ENCODE measurements at places on chromosomes 16 and 17. TPM values are rescaled to one million over a fixed set of nuclear protein-coding genes. Genes with fewer than 3 reads are reported as not detected.

GRCh38 chr16:21190013-21190412 is 21.4 kb downstream of the ZP2 start:
- DNase-seq = no peak
- no peak overlapping the region for H3K27ac ChIP-seq
- H3K36me3 ChIP-seq = no peaks in the 10 kb centered on the region
- peaks cover 28% of the 10 kb centered on the region for H3K27me3 ChIP-seq
- no peak overlapping the region for H3K4me3 ChIP-seq

GRCh38 chr17:50129728-50130558 is at the start of gene SAMD14:
TSS of gene SAMD14 (minus strand) at chr17:50130160. CDS start at chr17:50124959, 5,201 bp downstream.
- peaks cover 5% of the 10 kb centered on the region for H3K36me3 ChIP-seq
- peak within 1 kb of the TSS; percentile 58 for H3K4me3 ChIP-seq
- H3K27me3 ChIP-seq = peaks cover 32% of the 10 kb centered on the region
- H3K27ac ChIP-seq = no peak within 1 kb of the TSS
- peak; percentile 61 for DNase-seq

GRCh38 chr16:50360779-50361178 is 8.0 kb downstream of the BRD7 start:
- H3K4me3 ChIP-seq = no peak overlapping the region
- peaks cover 46% of the 10 kb centered on the region for H3K36me3 ChIP-seq
- H3K4me1 ChIP-seq = peaks cover 40% of the 10 kb centered on the region

- H3K4me3 ChIP-seq = no peak overlapping the region
- DNase-seq = peak; percentile 55
- peaks cover 17% of the 10 kb centered on the region for H3K4me1 ChIP-seq
Measured at GRCh38 chr17:68431661-68432071, 25.6 kb downstream of the WIPI1 start.

DNA sequence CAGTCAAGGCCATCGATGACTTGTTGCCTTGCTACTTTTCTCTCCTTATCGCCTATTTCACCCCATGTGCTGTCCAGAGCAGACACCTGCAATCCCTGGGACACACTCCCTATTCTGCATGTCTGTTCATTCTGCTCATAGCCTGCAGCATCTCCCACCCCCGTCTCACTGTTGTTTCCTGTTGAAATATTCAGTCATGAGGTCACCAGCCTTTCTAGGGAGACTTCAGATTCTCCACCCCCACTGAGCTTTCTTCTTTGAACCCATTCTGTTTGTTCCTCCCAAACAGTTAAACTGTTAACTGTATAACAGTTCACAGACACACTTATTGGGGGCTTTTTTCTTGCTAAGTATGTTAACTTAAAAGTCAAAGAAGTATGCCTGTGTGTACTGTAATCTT is 94.4 kb downstream of the AATF start:
- DNase-seq = no peak
- peaks cover 6% of the 10 kb centered on the region for H3K36me3 ChIP-seq
- H3K27me3 ChIP-seq = no peaks in the 10 kb centered on the region
- H3K4me3 ChIP-seq = no peak overlapping the region
- no peak overlapping the region for H3K27ac ChIP-seq

DNA sequence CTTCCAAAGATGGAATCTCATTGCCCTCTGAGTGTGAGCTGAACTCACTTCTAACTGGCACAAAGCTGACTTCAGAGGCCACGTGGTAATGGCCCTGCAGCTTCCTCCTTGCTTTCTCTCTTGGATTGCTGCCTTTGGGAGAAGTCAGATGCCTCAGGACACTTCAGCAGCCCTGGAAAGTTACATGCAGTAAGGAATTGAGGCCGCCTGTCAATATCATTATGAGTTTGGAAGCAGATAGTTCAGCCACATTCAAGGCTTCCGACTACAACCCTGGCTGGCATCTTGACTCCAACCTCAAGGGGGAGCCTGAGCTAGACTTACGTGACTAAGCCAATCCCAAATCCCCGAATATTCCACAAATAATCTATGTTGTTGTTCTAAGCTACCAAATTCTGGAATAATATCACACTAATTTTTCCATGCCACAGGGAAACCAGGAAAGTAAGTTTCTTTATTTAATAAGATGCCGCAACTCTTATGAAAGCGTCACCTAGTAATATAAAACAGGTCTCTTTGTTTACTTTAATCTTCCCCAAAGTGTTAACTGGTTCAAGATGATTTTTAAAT is 13.6 kb downstream of the CEP20 start:
- no peak overlapping the region for H3K4me3 ChIP-seq
- DNase-seq = no peak

GRCh38 chr17:6444571-6445335 is 498 bp downstream of the PIMREG start:
- H3K4me1 ChIP-seq = peaks cover 13% of the 10 kb centered on the region
- no peaks in the 10 kb centered on the region for H3K36me3 ChIP-seq
- peak overlapping the region; percentile 79 for H3K27ac ChIP-seq
- H3K27me3 ChIP-seq = peaks cover 22% of the 10 kb centered on the region
- DNase-seq = no peak
- peak overlapping the region; percentile 86 for H3K4me3 ChIP-seq

DNA sequence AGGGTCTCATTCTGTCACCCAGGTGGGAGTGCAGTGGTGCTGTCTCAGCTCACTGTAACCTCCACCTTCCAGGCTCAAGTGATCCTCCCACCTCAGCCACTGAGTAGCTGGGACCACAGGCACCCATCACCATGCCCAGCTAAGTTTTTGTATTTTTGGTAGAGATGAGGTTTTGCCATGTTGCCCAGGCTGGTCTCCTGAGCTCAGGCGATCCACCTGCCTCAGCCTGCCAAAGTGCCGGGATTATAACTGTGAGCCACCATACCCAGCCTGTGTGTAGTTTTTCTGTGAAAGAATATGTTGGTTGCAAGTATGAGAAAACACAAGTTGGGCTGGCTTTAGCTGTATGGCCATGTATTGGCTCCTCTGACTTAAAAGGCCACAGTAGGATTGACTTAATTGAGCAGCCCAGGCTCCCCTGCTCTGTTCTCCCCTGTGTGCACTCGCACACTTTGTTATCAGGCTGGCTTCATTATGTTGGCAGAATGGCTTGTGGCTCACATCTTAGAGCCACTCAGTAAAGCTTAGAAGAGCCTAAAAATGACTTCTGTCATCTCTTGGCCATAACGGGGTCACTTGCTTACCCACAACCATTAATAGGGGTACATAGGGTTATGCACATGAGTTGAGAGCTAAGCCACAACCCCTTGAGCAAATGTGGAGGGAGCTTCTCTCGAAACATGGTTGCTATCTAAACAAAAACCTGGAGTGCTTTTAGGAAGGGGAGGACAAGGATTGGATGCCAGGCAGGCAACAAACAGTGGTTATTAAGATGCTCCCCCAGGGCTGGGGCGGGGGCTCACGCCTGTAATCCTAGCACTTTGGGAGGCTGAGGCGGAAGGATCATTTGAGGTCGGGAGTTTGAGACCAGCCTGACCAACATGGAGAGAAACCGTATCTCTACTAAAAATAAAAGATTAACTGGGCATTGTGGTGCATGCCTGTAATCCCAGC is 6.1 kb downstream of the HAPSTR1 start:
- no peaks in the 10 kb centered on the region for H3K27me3 ChIP-seq
- peak; percentile 34 for DNase-seq
- H3K4me1 ChIP-seq = peaks cover 74% of the 10 kb centered on the region
- H3K27ac ChIP-seq = peak overlapping the region; percentile 66

DNA sequence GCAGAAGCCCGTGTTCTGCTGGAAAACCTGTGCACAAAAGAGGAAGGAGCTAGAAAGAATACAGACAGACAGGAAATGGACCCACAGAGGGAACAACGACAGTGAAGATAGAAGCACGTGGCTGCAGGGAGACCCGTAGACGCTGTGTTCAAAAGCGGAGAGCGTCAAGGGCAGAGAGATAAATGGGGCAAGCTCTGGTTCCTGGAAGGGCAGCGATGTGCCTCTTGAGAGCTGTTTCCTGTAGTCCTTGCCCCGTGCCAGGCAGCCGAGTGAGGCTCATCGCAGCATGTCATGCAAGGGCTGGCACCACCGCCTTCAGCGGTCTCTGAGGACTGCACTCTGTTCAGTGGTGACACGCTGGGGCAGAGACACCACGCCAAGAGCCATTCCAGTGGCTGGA is 43.6 kb upstream of the CACNG5 start:
- H3K4me3 ChIP-seq = no peak overlapping the region
- no peaks in the 10 kb centered on the region for H3K27me3 ChIP-seq
- no peak for DNase-seq

- no peak overlapping the region for H3K27ac ChIP-seq
- DNase-seq = peak; percentile 63
- peaks cover 2% of the 10 kb centered on the region for H3K27me3 ChIP-seq
- peaks cover 4% of the 10 kb centered on the region for H3K4me1 ChIP-seq
- no peaks in the 10 kb centered on the region for H3K36me3 ChIP-seq
Measured at GRCh38 chr17:60435244-60436167, 13.2 kb downstream of the CHCT1 start.

DNA sequence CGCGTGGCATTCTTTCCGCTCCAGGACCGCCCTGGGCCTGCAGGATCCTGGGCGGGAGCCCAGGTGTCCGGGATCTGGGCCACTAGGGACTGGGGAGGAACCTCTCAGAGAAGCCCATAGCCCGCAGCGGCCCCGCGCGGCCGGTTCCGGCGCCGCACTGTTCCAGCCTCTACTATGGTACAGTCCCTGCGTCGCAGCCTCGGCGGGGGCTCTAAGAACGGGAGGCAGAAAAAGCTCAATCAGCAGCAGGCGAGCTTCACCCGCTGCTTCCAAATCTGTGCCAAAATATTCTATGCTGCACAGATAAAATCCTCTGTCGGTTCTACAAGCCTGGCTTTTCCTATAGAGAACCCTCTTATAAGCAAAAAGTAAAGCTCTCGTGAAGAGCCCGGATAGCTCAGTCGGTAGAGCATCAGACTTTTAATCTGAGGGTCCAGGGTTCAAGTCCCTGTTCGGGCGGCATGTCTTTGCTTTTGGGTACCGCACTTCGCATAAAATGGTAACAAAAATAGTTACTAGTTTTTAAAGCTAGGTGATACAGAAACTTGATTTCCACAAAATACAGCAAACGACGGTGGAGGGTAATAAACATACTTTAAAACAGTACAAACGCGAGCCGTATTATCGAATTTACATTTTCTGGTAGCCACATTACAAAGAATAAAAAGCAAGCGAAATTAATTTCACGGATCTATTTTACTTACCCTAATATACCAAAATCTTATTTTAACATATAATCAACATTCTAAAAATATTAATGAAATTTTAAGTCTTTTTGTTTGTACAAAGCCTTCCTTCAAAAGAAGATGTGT is 661 bp upstream of the ALOXE3 start:
- peak overlapping the region; percentile 88 for H3K27ac ChIP-seq
- peaks cover 59% of the 10 kb centered on the region for H3K27me3 ChIP-seq
- no peaks in the 10 kb centered on the region for H3K36me3 ChIP-seq
- DNase-seq = peak; percentile 92
- H3K4me1 ChIP-seq = peaks cover 48% of the 10 kb centered on the region

- peaks cover 73% of the 10 kb centered on the region for H3K4me1 ChIP-seq
- H3K36me3 ChIP-seq = peaks cover 43% of the 10 kb centered on the region
Measured at GRCh38 chr16:28140788-28141618, 70.8 kb downstream of the XPO6 start.

DNA sequence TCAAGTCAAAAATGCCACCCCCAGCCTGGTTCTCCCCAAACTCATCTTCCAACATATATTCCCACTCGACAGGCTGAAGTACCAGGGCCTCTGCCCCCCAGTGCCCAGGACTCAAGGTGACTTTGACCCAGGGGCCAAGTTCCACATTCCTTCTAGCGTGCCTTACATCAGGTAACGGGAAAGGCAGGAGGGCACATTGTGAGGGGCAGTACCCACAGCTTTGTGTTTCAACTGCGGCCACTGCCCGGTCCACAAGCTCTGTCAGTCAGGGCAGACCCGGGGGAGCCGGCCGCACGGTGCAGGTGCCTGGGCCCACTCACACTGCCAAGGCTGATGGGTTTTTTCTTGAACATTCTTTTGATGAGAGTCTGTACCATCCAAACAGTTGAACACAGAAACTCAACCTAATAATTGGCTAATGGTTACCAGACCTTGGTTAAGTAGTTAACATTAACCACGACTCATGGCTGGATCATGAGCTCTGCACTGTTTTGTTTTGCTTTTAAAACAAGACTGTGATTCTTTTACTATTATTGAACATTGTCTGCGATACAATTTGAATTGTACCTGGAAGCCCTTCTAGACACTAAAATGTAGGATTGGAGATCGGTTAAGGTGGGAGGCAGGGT is 17.6 kb downstream of the ACE start:
- no peak overlapping the region for H3K4me3 ChIP-seq
- H3K4me1 ChIP-seq = no peaks in the 10 kb centered on the region
- H3K36me3 ChIP-seq = no peaks in the 10 kb centered on the region
- no peaks in the 10 kb centered on the region for H3K27me3 ChIP-seq

GRCh38 chr17:47615766-47616424 is 33.8 kb upstream of the KPNB1 start:
- H3K27ac ChIP-seq = no peak overlapping the region
- no peak for DNase-seq

GRCh38 chr17:13616031-13616430 is 14.3 kb upstream of the HS3ST3A1 start:
- no peaks in the 10 kb centered on the region for H3K36me3 ChIP-seq
- no peak overlapping the region for H3K4me3 ChIP-seq
- H3K27ac ChIP-seq = no peak overlapping the region
- DNase-seq = no peak
- peaks cover 16% of the 10 kb centered on the region for H3K27me3 ChIP-seq
- H3K4me1 ChIP-seq = no peaks in the 10 kb centered on the region

GRCh38 chr17:6641247-6641863 is 495 bp downstream of the TXNDC17 start:
- peaks cover 61% of the 10 kb centered on the region for H3K4me1 ChIP-seq
- H3K27ac ChIP-seq = peak overlapping the region; percentile 91
- DNase-seq = no peak
- no peaks in the 10 kb centered on the region for H3K27me3 ChIP-seq
- peaks cover 20% of the 10 kb centered on the region for H3K36me3 ChIP-seq

GRCh38 chr17:8048236-8048635 is 9.4 kb downstream of the ALOX15B start:
- no peak overlapping the region for H3K4me3 ChIP-seq
- no peak overlapping the region for H3K27ac ChIP-seq
- no peaks in the 10 kb centered on the region for H3K4me1 ChIP-seq
- DNase-seq = no peak
- H3K27me3 ChIP-seq = no peaks in the 10 kb centered on the region

- no peak overlapping the region for H3K4me3 ChIP-seq
- no peak for DNase-seq
- H3K36me3 ChIP-seq = no peaks in the 10 kb centered on the region
- no peaks in the 10 kb centered on the region for H3K4me1 ChIP-seq
Measured at GRCh38 chr17:81960130-81960958, 643 bp downstream of the NOTUM start.

GRCh38 chr16:85974428-85975375 is 75.7 kb downstream of the IRF8 start:
- DNase-seq = no peak
- H3K4me1 ChIP-seq = no peaks in the 10 kb centered on the region
- H3K27me3 ChIP-seq = peaks cover 22% of the 10 kb centered on the region
- no peak overlapping the region for H3K4me3 ChIP-seq
- H3K36me3 ChIP-seq = peaks cover 2% of the 10 kb centered on the region
- H3K27ac ChIP-seq = no peak overlapping the region

Gene C17orf107
- total RNA-seq = 0.98 TPM

Gene ACSM2A
- 0.26 TPM for total RNA-seq

Gene GP1BA
- total RNA-seq = not detected

Gene HIRIP3
- 49.3 TPM for total RNA-seq

Gene RANGRF
- total RNA-seq = 63.6 TPM

Gene PHOSPHO1
- total RNA-seq = not detected

Gene ABR
- 145 TPM for total RNA-seq

Gene METTL22
- 29.5 TPM for total RNA-seq

Gene ACE
- total RNA-seq = 0.33 TPM

Gene CRHR1
- not detected for total RNA-seq

Gene CISD3
- total RNA-seq = 51.3 TPM

Gene CBX8
- total RNA-seq = 8.6 TPM

Gene TBX4
- total RNA-seq = not detected

Gene SOST
- not detected for total RNA-seq

Gene TLCD2
- 0.28 TPM for total RNA-seq

Gene MNT
- 31.9 TPM for total RNA-seq

Gene SRCIN1
- 0.26 TPM for total RNA-seq

Gene CACNA1H
- 1.3 TPM for total RNA-seq

Data from activated CD8-positive, alpha-beta memory T cell treated with anti-CD3 and anti-CD28 coated beads, Interleukin-2, amount 10 ng/mL, durations not matched to agents 7 days and 5 days (primary cell).